Activated T-helper 2 cell treated with anti-CD3 and anti-CD28 coated beads, Interferon-gamma antibody, Interleukin-2, Interleukin-4, amounts not matched to agents 10 μg/mL and 5 μg/mL and 100 μg/mL, durations not matched to agents 14 hours and 24 hours and 36 hours (primary cell): ENCODE measurements at places on chromosomes 12 and 14. TPM values are rescaled to one million over a fixed set of nuclear protein-coding genes. Genes with fewer than 3 reads are reported as not detected.

GRCh38 chr14:38583471-38583870, 327.6 kb upstream of the CLEC14A start:
- no peaks in the 10 kb centered on the region for H3K27me3 ChIP-seq
- H3K27ac ChIP-seq, result no peak overlapping the region
- H3K36me3 ChIP-seq, result no peaks in the 10 kb centered on the region
- H3K4me1 ChIP-seq, result no peaks in the 10 kb centered on the region
- no peak for DNase-seq
- no peak overlapping the region for H3K4me3 ChIP-seq

DNA sequence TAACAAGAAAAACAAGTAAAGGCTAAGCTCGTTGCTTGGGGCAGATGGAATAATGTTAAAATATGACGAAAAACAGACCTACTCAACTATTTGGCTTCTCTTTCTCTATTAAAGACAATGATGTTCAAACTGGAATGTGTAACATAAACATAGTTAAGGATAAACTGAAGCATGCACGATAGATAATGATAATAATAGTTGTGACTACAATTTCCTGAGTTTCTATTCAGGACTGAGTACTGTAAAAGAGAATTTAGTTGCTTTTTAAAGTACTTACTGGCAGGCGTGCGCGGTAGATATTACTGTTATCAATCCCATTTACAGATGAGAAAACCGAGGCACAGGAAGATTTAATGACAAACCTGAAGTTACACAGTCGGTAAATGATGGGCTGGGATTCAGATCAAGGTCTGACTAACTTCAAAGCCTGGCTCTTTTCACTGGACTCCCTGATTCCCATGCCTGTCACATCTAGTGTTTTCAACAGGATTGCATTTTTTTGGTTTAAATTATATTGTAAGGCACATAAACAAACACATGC, 103.0 kb downstream of the CRADD start:
- DNase-seq, result no peak
- no peaks in the 10 kb centered on the region for H3K27me3 ChIP-seq
- H3K4me3 ChIP-seq, result no peak overlapping the region
- H3K4me1 ChIP-seq, result peaks cover 40% of the 10 kb centered on the region
- no peak overlapping the region for H3K27ac ChIP-seq
- peaks cover 6% of the 10 kb centered on the region for H3K36me3 ChIP-seq

GRCh38 chr12:106586278-106586802, 3.5 kb downstream of the RFX4 start:
- peaks cover 82% of the 10 kb centered on the region for H3K27me3 ChIP-seq
- peaks cover 15% of the 10 kb centered on the region for H3K4me1 ChIP-seq
- H3K27ac ChIP-seq, result no peak overlapping the region

- no peak for DNase-seq
- peaks cover 56% of the 10 kb centered on the region for H3K36me3 ChIP-seq
- no peak overlapping the region for H3K4me3 ChIP-seq
- H3K27ac ChIP-seq, result no peak overlapping the region
- H3K4me1 ChIP-seq, result peaks cover 6% of the 10 kb centered on the region
These were observed 22.2 kb downstream of the P2RX4 start for GRCh38 chr12:121232163-121232562.

DNA sequence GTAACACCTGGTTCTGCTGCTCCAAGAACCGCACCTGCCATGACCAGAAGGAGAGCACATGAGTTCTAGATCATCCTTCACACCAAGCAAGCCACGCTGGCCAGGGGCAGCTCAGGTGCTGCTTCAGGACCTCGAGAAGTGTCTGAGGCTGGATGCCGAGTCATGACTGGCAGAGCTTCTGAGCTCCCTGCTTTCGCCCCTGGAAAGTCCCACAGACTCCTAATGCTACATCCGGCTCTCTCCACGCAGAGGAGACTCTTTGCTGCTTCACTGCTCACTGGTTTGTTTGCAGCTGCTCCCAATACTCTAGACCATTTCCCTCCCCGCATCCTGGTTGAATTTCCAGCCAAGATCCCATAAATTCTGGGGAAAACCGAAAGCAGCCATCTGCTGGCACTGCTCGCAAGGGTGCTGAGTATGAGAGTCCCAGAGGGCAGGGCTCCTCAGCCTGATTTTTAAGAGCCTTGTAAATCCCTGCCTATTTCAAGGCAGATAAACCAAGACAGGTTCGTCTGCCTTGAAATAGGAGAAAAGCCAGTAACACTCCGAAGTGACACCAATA, 1.4 kb downstream of the KRT2 start:
- H3K27ac ChIP-seq, result no peak overlapping the region
- peaks cover 12% of the 10 kb centered on the region for H3K27me3 ChIP-seq
- H3K4me3 ChIP-seq, result no peak overlapping the region
- DNase-seq, result no peak

Gene SSPN
- not detected in 2 replicates for total RNA-seq

Gene CYP27B1
- total RNA-seq, result 11.3 and 13.0 TPM in 2 replicates

Gene MANSC4
- total RNA-seq, result not detected in 2 replicates
